T-helper 17 cell (primary cell): ENCODE measurements at places on chromosomes 12 and 14. TPM values are rescaled to one million over a fixed set of nuclear protein-coding genes. Genes with fewer than 3 reads are reported as not detected.

TPH2 gene
- total RNA-seq, result not detected

ABCD2 gene
- 7.5 TPM for total RNA-seq

CD4 gene
- 205 TPM for total RNA-seq

NKX2-1 gene
- total RNA-seq, result not detected

LRP1-AS gene
- not detected for total RNA-seq

TDRD9 gene
- 1.0 TPM for total RNA-seq

EFS gene
- not detected for total RNA-seq

ASB2 gene
- 2.3 TPM for total RNA-seq

PRIM1 gene
- 11.3 TPM for total RNA-seq

CLEC9A gene
- 0.18 TPM for total RNA-seq

- DNase-seq, result no peak
Observed at GRCh38 chr14:32561520-32561919, 232.4 kb downstream of the AKAP6 start.

DNA sequence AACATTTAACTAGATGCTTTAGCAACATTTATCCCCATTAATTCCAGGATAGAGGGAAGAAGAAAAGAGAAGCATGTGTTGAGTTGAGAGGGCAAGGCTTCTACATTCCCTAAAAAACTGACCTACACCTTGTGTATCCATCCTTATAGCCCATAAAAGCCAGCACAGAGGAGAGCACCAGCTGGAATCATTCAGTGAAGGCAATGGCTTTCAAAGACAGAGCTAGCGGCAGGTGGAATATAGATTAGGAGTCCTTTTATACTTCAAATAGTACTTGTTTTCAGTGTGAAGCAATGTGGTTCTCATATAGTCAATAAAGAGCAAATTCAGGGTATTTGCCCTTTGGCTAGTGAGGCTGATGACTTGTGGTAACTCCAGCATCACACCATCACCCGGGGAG, 94.4 kb downstream of the TBC1D30 start:
- DNase-seq, result no peak

GRCh38 chr14:20680843-20681347, 3.5 kb upstream of the RNASE4 start:
- DNase-seq, result no peak

- peak; percentile 84 for DNase-seq
Observed at GRCh38 chr12:133080026-133080367, 726 bp upstream of the ZNF140 start.

GRCh38 chr12:102478405-102479098, 1.8 kb downstream of the IGF1 start:
- DNase-seq, result no peak

DNA sequence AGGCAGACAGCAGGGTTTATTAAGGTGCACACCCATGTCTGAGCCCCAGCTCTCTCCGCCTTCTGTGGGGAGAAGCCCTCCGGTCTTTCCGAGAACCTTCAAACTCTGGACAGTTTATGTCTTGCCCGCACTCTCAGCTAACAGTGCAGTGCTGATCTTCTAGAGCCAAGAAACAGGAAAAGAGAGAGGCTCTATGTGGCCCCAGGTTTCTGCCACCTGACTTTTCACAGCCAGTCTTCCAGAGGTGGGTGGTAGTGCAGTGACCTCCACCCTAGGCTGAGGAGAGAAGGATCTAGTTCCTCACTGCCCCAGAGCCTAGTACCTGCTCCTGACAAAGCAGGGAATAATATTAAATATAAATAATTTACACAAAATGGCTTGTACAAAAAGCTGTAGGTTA, 4.0 kb upstream of the SLC22A17 start:
- no peak for DNase-seq

DNA sequence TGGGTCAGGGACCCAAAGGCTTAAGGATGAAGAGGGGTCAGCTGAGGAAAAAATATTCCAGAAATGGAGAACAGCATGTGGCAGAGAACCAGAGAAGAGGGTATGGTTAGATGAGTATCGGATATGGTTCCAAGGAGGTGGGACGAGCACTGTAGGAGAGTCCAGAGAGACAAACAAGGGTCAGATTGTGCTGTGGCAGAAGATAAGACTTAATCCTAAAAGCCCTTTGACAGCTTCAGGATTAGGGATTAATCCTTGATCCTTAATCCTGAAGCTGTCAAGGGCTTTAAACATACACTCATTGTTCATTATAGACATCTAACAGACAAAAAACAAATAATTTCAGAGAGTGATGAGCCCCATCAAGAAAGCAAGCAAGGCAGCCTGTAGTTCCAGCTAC, 124.0 kb downstream of the SPTSSA start:
- no peak for DNase-seq

- DNase-seq, result peak; percentile 29
Observed at GRCh38 chr12:6700646-6701051, at the start of gene PIANP. PIANP (minus strand) TSS chr12:6700815; CDS start chr12:6698061, 2,754 bp downstream.

DNA sequence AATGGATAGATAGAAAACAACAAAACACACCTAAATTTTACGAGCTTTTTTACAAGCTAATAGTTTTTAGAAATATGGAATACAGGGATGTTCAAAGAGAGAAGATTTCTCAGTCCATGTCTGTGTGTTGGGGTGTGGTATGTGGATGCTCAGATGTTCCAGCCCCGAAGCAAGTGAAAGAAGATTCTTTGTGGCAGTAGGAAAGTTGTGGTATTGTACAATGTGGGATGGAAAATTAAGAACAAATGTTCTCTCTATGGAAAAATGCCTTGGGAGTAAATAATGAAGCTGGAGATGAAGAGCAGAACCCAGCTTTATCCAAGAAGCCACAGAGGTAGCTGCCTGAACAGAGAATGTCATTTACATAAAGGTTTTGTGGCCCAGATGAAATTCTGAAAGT, 150.3 kb upstream of the PRKD1 start:
- DNase-seq, result no peak

GRCh38 chr14:98913967-98914650, 357.9 kb downstream of the BCL11B start:
- no peak for DNase-seq

- no peak for DNase-seq
Observed at GRCh38 chr14:101088714-101089113, 185.2 kb upstream of the RTL1 start.

GRCh38 chr12:104828015-104828414, 130.1 kb downstream of the SLC41A2 start:
- no peak for DNase-seq

GRCh38 chr12:119369907-119370546, 35.5 kb downstream of the CCDC60 start:
- no peak for DNase-seq
